ENCODE measurements at places on chromosomes 5 and 9. TPM values are rescaled to one million over a fixed set of nuclear protein-coding genes. Genes with fewer than 3 reads are reported as not detected.

Gene EXD3
- 11.3 TPM for total RNA-seq

Gene TMEM171
- total RNA-seq = not detected

DNA sequence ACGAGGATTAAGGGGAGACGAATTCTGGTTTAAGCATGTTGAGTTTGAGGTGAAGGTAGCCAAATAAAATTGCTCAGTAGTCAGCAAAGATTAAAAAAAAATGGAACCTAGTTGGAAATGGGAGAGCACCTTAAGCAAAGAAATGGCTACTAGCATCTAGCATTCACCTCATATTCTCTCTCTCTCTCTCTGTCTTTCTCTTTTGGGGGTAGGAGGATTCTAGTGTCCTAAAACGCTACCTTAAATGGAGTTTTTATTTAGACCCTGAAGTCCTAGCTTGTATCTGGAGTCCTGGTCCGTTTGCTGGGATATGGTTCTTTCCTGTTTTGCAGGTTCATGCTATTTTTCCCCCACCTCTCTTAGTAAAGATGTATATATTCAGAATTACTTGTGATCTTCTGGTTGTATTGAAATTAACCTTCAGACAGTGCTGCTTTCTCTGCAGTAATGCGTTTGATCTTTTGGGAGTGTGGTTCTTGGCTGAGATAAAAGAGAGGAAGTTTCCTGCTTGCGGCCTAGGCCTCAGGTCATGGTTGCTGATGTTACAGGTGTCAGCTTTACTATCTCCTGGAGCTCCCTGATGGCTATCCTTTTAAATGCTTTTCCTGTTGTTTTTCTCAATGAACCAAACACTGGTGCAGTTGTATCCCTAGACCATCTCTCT is 8.0 kb downstream of the TGFBR1 start:
- DNase-seq = no peak

- no peak for DNase-seq
Measured at GRCh38 chr9:16828340-16829281, 41.9 kb downstream of the BNC2 start.

GRCh38 chr9:35236692-35237091 is 74.9 kb downstream of the UNC13B start:
- DNase-seq = no peak

Gene SGCD
- 83.1 TPM for total RNA-seq

Gene CD74
- 239 TPM for total RNA-seq

DNA sequence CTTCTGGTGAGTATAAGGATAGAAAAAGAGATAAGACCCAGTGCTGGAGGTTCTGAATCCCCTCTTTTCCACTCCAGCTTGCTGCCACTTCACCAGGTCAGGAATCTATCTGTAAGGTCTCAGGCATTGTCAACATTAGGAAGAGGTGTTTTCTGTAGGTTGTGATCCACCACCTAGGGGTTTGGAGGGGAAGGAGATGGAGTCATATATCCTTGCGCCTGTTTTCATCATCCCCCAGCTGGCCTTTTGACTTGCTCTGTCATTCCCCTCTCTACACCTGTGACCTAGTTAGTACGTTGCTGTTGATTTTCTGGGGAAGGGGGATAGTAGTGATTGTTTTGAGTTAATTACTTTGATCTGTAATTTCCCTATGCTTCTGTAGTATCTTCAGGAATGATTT is 20.5 kb downstream of the SPINK5 start:
- DNase-seq = no peak

Gene CDX1
- total RNA-seq = 0.16 TPM

DNA sequence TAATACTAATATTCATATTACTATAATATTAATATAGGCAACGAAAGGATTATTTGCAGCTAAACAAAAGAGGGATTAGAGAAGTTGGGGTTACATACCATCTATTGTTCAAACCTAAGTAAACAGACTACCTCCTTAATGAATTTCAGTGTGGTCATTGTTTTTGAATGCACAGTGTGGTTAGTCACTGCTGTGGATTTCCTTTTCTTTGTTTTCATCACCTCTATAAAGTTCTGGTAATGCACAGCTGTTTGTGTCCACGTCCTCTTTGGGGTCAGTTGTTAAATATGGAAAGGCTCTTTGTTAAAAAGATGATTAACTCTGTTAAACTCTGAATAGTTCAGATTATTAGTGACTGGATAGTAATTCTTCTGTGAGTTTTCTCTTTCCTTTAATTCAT is 233.6 kb downstream of the MAST4 start:
- no peak for DNase-seq

DNA sequence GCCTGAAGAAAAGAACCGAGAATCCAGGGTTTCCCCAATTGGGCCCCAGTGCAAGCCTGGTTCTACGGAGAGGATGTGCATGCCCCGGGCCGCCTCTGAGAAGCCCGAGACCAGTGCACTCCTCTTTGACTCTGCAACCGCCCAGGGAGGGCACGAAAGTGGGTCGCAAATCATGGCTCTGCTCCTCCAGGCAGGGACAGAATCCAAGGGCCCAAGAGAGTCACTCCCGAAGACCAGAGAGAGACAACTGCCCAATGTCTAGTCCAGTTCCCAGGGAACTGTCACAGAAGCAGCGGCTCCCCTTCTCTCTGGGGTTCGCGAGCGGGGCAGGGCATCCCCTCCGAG is 107.8 kb downstream of the PSD2 start:
- DNase-seq = no peak

Gene TRAF2
- 10.2 TPM for total RNA-seq

DNA sequence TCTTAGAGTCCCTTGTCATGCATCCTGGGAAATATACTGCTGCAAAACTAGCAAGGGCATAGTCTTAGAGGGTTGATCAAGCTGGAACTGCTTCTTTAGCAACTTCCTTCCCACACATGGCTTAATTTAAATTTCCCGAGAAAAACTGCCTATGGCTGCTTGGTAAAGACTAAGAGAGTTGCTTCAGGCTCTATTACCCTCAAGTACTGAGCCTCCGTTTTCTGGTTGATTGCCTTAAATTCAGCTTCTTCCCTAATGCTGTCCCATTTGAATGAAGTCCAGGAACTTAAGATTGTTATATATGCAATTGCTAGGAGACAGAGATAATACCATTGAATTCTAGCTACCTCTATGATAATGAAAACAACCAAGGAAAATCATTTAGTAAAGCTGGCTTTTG is 385.7 kb upstream of the CYLC2 start:
- DNase-seq = no peak

DNA sequence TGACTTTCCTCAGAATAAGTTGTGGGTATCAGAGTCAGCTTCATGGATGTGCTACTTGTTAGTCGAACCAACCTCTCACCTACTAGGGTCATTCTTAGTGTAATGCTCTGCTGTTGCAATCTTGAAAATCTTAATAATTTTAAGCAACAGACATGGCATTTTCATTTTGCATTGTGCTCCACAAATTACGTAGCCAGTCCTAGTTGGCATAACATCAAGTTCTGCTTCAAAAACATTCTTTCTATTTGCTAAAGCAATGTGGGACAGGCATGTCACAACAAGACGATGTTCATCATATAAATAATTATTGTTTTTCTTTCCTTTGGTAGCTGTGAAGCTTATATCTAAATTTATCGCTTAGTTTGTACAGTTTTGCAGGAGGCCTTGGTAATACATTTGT is 39.3 kb upstream of the CDH12 start:
- no peak for DNase-seq

GRCh38 chr5:158840193-158840592 is 259.5 kb downstream of the EBF1 start:
- DNase-seq = no peak

GRCh38 chr5:73213566-73213998 is 40.6 kb downstream of the TMEM174 start:
- DNase-seq = no peak

DNA sequence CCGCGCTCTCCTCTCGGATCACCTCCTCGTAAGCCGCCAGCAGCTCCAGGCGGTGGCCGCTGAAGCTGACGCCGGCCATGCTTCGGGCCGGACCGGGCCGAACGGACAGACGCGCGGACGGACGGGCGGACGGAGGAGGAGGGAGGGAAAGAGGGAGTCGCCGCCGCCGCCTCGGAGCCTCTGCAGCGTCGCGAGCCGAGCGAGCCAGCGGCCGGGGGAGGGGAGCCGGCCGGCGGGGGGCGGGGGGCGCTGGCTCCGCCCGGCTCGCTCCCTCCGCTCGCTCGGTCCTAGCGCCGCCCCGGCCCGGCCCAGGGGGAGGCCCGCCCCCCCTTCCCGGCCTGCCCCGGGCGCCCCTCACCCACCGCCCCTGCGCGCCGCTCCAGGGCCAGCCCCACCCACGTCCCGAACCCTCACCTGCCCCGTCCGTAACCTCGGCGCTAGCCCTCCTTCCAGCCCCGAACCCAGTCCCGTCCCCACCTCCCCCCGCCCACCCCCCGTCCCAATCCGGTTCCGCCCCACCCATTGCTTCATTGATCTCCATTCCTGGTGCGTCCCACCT is at the start of gene DBN1:
DBN1 (minus strand) TSS at position 192 of the 559 bp plus-strand sequence; CDS start at position 79, 113 bp downstream.
- no peak for DNase-seq

DNA sequence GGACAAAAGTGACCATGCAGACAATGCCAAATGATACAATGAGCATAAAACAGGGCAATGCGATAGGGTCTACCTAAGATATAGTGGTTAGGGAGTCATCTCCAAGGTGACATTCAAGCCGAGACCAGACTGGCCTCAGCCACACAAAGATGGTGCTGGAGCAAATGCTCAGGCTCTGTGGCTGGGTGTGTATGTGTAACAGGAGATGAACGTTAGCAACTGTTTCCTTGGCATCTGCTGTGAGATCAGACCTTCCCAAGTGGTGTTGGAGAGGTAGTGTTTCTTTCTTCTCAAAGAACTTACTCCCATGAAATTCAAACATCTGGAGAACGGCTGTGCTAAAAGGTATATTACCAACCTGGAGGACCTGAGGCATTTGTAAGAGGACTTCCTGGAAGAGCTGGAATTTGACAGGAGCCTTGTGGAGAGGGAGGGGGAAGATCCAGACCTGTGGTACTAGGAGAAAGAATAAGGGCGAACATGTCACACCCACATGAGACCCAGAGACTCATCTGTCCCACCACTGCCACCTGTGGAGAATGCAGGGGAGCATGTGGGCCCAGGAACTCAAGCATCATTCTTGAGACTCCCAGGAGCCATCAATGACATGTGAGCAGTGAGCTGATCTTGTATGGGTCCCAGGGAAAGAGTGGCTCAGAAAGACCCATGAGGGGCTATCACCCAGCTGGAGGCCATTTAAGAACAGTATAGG is 21.4 kb upstream of the ANXA6 start:
- DNase-seq = no peak

- no peak for DNase-seq
Measured at GRCh38 chr9:82223442-82223841, 234.9 kb downstream of the SPATA31D1 start.

All from cardiac septum (tissue), 1 donor.